ENCODE measurements at places on chromosomes 4 and X.

GRCh38 chr4:138919094-138919936 lies 96.3 kb upstream of the NOCT start:
- DNase-seq, result peak; percentile 88

GRCh38 chr4:130424211-130424610 lies 1328.3 kb downstream of the C4orf33 start:
- no peak for DNase-seq

GRCh38 chr4:132123870-132124623 lies 1025.0 kb upstream of the PCDH10 start:
- no peak for DNase-seq

GRCh38 chr4:177404342-177404741 lies 37.9 kb downstream of the AGA start:
- DNase-seq, result no peak

GRCh38 chr4:34371676-34372075 lies 1872.6 kb downstream of the ARAP2 start:
- no peak for DNase-seq

DNA sequence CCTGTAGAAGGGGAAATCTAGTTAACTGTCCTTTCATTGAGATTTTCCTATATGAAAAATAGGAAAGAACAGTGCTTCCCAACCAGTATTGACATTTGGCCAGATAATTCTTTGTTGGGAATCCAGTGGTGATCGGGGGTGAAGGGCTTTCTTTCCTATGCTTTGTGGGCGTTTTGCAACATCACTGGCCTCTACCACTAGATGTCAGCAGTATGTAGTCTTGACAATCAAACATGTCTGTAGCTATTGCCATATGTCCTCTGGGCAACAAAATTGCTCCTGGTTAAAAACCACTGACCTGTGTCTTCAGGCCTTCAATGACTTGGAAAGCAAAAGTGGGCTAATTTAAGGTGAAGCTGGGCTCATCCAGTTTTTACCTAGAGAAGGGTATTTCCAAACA lies 658.5 kb downstream of the DACH2 start:
- no peak for DNase-seq

GRCh38 chr4:74085669-74086068 lies 13.3 kb downstream of the CXCL2 start:
- DNase-seq, result no peak

DNA sequence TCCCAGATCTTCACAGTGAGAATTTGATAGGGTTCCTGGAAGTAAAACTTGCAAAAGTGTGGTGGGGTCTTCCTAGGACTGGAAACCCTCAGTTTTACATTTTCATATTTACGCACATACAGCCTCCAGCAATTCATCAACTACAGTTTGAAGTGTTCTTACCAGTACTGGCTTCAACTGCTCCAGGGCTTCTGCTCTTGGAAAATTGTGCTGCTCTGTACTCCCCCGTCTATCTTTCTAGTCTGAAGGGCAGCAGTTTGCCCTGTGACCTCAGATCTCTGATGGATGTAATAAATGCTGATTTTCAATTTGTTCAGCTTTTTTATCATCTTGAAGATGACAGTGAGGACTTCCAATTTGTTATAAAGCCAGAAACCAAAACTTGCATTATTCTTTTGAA lies 458.9 kb upstream of the FSTL5 start:
- DNase-seq, result no peak

DNA sequence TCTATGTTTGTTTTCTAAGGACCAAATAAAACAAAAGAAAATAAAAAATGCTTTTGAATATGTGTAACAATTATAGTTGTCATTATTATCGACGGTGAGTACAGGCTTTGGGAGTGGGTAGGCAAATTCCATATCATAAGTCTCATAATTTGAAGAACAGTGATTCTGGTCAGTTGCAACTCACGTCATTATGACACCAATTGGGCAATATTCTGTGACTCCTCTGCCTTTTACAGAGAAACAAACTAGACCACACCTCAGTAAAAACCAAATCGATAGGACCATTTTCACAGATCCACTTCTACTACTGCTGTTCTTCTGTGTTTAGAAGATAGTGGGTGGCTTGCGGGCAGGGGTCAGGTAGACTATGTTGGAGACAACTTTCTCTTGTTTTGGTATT lies 250.1 kb downstream of the C4orf33 start:
- DNase-seq, result no peak

DNA sequence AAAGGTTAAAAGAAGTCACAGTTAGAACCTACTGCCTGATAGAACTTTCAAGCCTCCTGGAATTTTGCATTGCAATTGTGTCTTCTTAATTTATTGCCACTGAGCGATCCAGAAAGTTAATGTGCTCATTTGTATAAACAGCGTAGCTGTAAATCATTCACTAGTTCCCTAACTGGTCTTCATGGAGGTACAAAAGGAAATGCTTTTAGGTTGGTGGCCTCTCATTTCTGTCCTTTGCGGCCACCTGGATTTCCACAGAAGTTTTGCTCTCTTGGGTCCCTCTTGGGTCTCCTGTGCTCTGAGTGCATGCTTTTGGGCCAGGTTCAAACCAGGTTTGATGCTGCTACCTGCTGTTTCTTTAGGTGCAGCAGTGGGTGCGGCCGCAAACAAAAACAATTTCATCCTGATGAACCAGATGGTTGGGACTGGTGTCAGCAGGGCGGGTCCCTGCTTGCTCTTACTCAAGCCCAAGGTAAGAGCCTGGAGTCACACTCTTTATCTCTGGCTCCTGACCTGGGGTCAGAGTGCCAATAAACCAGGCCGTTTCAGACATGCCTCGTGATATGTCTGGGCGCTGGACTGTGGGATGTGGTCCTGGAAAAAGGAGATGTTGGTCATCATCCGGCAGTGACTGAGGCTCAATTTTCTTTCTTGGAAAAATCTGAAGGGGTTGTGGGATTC lies 270.1 kb downstream of the PTTG2 start:
- DNase-seq, result no peak
